Activated CD4-positive, CD25-positive, alpha-beta regulatory T cell (primary cell): ENCODE measurements at places on chromosomes 3 and 15.

- no peak for DNase-seq
These were observed 8.6 kb downstream of the LPCAT4 start for GRCh38 chr15:34358367-34358766.

DNA sequence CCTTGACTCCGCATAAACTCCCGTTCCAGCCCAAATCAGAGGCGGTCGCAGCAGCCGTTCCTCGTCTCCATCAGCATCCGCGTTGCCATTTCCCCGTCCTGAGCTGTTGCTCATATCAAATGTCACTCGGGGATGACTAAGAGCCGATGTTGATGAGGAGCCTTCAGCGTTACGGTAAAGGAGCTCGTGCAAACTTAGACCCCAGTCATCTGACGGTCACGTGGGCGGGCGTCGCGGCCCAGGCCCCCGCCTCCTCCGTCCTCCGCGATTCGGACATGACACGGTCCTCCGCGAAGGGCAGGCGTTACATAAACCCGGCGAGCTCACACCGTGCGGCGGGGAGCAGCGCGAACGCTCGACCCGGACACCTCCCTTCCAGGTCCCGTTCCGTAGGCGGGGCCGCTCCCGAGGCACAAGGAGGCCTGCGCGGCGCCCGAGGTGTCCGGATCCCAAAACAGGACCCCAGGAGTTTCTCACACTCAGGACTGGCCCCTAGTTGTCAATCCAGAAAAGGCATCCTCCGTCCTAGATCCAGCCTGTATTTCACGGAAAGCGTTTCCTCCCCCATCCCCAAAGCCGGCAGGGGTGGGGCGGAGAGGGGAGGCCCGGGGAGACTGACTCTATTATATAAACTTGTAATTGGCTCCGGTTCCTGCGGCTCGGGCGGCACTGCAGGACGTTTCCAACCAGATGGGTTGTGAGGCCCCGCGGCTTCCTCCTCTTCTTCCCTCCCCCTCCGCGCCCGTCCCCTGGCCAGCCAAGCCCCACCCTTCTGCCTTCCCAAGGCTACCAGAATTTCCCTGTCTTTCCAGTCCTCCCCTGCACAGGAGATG lies 100.0 kb upstream of the IGF1R start:
- DNase-seq = no peak

- DNase-seq = no peak
These were observed 159.6 kb downstream of the LEKR1 start for GRCh38 chr3:156985711-156986110.

- DNase-seq = no peak
These were observed 339.6 kb downstream of the RORA start for GRCh38 chr15:60889491-60889890.

GRCh38 chr3:119145128-119145499 lies 851 bp upstream of the TEX55 start:
- no peak for DNase-seq

GRCh38 chr15:100968050-100968966 lies 49.2 kb downstream of the LRRK1 start:
- no peak for DNase-seq

GRCh38 chr15:49168016-49168415 lies 2.0 kb upstream of the GALK2 start:
- DNase-seq = no peak

DNA sequence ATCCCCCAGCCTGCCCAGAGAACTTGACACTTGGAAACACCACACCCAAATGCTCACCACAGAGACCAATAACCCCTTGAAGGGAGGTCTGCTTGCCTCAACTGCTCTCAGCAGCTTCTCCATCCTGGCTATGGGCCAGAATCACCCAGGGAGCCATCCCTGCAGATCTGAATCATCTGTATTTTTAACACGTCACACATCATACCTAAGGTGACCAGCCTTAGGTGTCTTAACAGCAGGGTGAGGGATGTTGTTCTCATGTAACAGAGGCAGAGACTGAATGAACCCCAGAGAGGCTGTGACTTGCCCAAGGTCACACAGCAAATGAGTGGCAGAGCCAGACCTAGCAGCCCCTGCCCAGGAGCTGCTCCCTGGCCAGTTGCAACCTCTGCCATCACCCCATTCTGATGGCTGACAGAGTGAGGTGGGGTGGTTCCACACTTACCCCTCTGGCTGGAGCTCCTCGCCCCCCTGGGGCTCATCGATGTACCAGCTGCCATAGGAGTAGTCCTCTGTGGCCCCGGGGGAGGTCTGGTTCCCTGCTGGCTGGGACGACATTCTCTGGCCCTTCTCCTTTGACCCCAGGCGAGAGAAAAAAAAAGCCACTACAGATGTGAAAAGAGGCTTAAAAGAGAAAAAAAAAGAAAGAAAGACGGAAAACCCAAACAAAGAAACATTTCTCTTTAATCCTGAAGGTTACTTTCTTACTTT lies 722 bp downstream of the STRA6 start:
- no peak for DNase-seq

DNA sequence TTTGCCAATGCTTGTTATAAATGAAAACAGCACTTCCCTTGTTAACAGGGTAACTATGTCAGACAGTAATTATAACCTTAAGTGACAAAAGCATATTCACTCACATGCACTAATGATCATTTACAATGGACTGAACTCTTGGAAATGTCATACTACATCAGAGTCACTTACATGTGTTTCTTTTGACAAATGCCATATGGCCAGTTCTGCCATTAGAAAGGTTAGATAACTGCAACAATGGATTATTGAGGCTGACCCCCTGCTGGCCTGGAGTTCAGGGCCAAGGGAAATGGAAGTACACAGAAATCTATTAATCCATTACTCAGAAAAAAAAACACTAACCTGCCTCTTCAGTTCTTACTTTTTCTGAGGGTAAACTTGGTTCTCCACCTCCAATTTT lies 313.4 kb downstream of the CNTN3 start:
- DNase-seq = no peak

DNA sequence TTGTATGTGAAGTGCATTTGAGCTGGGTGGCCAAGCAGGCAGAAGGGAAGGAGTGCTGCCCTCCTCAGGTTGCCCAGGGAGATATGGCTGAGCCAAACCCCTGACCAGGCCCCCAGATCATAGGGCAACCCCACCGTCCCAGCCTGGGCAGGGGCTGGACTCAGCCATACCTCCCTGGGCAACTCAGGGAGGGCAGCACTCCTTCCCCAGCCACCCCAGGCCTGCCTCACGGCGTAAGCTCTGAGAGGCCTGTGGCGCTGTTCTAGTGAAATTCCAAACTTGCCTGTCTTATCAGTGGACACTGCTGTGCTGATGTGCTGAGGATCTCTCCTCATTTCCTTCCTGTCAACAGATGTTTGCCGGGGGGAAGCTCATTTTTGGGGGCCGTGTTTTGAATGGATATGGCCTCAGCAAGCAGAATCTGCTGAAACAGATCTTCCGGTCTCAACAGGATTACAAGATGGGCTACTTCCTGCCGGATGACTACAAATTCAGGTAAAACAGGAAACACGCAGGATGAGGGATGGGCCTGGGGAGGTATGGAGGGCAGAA lies 57.6 kb upstream of the FGD5 start:
- no peak for DNase-seq

GRCh38 chr3:11535243-11535960 lies 108.3 kb downstream of the VGLL4 start:
- no peak for DNase-seq

- DNase-seq = no peak
These were observed 23.2 kb downstream of the SENP8 start for GRCh38 chr15:72141171-72142084.

- peak; percentile 8 for DNase-seq
These were observed 32.8 kb downstream of the ZNF589 start for GRCh38 chr3:48273594-48274211.

DNA sequence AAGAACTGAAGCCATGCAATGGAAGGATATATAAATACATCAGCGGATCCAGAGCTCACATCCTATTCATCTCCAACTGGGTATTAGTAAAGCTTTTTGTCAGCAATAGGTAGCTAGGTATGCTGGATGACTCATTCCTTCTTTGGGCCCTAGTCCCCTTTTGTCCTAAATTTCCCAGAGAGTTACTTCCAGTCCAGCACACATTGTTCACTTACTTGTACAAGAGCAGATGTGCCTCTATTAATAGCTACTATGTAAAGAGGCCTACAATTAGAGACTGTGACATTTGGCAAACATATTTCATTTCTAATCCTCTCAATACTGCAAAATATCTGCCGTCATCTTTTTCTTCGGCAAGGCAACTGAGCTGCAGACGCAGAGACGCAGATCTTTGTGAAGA lies 1.7 kb upstream of the SLC4A7 start:
- no peak for DNase-seq

DNA sequence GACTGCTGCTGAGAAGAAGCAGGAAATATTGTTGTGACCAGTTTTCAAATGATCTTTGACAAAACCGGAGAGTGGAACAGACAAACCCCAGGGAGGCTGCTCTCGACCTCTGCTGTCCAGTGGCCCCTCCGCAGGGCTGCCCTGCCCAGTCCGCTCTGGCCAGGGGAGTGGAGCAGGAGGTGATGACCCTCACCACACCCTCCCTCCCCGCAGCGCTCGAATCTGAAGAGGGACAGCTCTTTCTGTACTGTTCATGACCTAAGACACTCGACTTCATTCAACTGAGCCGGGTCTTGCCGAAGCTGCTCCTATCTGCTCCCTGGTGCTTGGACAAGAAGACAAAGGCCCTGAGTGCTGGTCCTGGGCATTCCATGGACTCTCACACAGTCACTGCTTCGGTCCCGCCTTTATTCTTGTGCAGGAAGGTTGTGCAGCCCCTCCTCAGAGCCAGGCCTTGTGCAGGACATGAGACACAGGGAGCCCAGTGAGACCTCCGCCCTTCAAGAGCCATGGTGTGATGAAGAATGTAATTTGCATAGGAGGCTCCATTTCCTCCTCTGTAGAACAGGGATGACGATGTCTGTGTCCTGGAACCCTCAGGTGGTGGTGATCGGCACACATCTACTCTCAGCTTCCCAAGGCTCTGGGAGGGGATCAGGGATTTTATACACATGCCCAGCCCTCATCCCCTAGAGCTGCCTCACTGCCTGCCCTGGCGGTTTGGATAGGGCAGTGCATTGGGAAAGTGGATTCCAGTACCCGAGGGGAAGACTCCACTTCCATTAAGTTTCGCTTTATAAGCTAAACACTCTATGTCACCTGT lies 97.1 kb upstream of the PRR20G start:
- no peak for DNase-seq

- no peak for DNase-seq
These were observed 22.5 kb downstream of the KIF7 start for GRCh38 chr15:89632563-89633430.

- no peak for DNase-seq
These were observed 85.4 kb upstream of the LIPC start for GRCh38 chr15:58346361-58346760.

- DNase-seq = no peak
These were observed 1007.2 kb upstream of the ALCAM start for GRCh38 chr3:104359546-104359945.

- no peak for DNase-seq
These were observed 19.8 kb upstream of the MTHFS start for GRCh38 chr15:79916502-79917132.

DNA sequence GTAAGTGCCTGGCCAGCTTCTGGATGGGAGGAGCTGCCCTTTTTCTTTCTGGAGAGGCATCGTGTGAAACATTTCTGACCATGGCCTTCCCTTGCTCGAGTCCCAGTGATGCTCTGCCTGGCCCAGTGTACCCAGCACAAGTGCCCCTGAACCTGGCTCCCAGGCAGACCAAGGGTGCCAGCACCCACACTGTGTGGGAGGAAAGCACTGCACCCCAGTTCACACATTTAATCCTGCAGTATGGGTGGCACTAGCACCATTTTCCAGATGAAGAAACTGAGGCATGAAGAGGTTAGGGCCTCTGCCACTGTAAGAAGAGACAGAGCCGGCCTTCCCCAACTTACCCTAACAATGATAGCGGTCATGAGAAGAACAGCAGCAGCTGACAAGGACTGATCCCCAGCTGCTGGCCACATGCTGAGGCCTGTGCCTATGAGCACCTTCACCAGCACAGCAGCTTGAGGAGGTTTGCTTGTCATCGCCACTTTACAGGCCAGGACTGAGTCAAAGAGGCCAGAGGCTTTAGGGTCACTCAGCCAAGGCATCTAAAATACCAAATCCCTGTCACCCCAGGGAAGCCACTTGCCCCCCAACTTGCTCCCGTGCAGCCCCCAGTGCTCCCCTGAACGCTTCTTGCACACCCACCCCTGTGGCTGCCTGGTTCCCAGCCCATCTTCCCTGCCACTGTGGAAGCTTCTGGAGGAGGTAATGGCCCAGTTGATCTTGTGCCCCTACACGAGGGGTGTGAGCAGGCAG lies 15.0 kb downstream of the PRR23E start:
- no peak for DNase-seq

GRCh38 chr3:129526121-129526900 lies 2.1 kb upstream of the RHO start:
- no peak for DNase-seq

DNA sequence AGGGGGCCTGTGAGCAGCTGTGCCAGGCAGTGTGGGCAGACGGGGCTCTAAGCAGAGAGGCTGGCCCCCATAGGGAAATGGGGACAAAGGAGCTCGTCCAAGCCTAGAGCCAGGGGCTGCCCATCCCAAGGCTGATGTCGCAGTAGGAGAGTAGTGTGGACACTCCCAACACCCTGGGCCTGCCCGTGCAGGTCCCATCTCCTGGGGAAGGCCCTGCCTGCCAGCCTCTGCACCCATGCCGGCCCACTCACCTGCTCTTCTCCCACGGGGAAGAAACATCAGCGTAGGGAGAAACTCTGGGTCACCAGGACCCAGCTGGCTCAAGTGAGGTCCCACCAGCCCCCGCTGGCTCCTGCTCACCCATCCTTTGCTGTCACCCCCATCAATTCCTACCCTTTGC lies 10.7 kb upstream of the DUSP7 start:
- DNase-seq = no peak

DNA sequence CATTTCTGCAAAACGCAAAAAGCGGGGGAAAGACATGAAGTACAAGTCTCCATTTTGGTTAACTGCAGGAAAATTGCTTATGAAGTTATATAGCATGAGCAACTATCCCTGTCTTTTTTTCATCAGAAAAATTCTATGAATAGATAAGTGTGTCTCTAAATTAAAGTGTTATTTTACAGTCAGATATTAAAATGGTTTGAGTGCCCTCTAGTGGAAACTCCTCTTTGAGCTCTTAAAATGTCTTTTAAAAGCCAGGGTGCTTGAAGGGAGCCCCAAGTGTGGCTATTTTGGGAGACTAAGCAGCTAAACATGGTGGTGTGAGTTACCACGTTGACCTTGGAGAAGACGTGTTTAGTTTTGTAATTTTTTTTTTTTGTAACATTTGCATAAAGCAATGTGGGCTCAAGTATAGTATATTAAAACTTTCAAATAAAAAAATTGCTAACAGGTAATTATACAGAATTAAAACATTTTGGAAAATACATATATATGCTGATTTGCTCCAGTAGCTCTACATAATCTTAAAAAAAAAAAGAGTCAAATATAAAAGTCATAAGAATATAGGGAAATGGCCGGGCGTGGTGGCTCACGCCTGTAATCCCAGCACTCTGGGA lies 77.2 kb downstream of the PPP2R3A start:
- no peak for DNase-seq
